ENCODE measurements at places on chromosomes 12 and 14.

- DNase-seq, result no peak
Observed at GRCh38 chr12:130054803-130055202, 107.5 kb upstream of the FZD10 start.

- DNase-seq, result no peak
Observed at GRCh38 chr12:65324551-65324950, 46.1 kb downstream of the MSRB3 start.

DNA sequence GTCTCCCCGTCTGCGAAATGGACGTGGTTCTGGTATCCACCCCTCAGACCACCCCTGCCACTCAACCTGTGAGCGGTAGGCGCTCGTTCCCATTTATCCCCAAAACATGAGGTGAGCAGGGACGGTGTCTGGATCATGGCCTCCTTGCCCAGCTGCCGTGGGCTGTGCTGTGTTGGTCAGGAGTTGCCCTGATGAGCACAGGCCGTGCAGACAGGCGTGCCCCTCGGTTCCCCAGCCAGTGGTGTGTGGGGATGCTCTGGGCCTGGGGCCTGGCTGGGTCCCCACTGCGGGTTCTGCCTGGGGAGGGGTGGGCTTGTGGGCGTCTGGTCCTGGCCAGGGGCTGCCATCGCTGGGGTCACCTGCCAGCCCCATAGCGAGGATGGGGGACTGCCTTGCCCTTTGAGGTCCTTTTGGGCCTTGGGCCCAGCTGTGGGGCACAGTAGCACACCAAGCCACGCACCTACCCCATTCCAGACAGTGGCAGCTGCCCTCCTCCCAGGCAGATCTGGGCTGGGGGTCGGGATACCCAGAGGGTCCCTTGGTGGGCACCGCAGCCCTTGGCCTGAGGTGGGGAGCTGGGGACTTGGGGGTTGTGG lies 11.3 kb upstream of the PUS1 start:
- no peak for DNase-seq

DNA sequence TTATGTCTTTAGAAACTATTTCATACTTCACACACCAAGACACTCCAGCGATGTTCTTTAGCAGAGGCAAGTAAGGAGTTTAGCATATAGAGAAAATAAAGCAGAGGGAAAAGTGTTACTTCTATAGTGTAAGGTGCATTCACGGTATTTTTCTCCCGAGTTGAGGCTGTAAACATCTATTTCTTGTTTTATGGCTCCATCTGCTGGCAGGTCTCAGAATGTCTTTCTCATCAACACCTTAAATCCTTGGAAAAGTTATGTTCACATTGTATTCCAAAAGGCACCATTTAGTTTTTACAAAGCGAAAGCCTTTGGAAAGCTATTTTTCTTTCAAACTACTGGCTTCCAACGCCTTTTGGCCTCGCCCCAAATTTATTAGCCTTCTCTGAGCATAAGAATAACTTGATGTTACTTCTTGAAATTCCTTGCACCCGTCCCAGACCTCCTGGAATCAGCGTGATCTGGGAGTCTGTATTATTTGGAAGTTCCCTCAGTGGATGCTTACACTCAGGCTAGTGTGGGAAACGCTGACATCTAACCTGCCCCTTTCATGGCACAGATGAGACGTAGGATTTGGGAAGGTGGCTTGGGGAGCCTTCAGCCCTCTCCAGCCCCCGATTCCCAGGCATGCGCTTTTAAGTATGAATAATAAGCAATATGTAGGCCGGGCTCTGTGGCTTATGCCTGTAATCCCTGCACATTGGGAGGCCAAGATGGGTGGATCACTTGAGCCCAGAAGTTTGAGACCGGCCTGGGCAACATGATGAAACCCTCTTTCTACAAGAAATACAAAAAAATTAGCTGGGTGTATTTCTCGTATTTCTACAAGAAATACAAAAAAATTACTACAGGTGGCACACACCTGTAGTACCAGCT lies 1.9 kb upstream of the PIWIL1 start:
- peak; percentile 38 for DNase-seq

- DNase-seq, result no peak
Observed at GRCh38 chr14:89085737-89086382, 261.4 kb downstream of the TTC8 start.

All from HTR-8/SVneo (cell line).